ENCODE measurements at places on chromosomes 3 and 15.

- no peak for DNase-seq
Measured at GRCh38 chr15:62793752-62794144, 248.8 kb upstream of the TPM1 start.

DNA sequence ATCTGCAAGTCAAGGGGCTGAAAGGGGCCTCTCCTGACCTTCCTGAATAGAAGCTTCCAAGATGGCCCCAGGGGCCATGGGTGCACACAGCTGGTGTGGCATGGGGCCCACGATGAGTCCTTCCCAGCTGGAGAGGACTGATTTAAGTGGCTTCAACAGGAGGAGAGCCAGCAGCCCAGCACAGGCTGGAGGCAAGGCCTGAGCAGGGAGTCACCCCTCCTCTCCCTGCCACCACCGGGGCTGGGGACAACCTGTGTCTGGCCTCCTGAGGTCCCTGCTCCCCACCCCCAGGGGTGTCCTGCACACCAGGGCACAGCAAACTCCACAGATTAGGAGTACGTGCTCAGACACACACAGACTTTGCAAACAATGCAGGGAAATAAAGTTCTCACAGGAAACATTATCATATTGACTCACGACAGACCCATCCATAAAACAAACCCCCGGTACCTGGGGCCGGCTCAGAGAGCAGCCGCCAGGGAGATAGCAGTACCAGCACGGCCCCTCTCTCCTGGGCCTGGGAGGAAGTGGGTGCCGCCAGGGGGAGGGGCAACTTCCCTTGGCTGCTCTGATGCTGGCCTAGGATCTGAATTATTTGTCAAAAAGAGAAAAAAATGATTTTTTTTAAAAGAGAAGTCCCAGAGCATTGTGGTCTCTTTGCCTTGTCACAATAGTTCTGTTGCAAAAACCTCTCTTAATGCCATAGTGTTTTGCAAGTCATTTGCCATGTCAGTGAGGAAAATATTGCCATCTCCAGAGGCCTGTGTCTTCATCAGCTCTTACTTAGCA lies 21.9 kb upstream of the TSEN2 start:
- no peak for DNase-seq

GRCh38 chr15:61227269-61227949 lies 1.7 kb downstream of the RORA start:
- no peak for DNase-seq

DNA sequence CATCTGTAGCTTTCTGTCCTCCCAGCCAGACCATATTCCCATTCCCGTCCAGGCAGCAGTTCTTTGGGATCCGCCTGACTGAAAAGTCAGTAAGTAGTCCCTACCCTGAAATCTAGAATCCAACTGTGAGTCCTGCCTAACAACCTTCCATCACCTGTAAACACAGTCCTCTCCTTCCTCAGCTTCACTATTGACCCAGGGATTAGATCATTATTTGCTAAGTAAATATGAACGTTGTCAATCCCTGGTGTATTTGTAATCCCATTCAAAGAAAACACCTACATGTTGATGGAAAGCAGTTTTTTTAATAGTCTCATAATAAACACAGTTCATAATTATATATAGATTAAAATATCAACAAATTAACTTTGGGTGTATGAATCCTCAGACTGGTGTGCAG lies 732 bp downstream of the SAXO2 start:
- no peak for DNase-seq

DNA sequence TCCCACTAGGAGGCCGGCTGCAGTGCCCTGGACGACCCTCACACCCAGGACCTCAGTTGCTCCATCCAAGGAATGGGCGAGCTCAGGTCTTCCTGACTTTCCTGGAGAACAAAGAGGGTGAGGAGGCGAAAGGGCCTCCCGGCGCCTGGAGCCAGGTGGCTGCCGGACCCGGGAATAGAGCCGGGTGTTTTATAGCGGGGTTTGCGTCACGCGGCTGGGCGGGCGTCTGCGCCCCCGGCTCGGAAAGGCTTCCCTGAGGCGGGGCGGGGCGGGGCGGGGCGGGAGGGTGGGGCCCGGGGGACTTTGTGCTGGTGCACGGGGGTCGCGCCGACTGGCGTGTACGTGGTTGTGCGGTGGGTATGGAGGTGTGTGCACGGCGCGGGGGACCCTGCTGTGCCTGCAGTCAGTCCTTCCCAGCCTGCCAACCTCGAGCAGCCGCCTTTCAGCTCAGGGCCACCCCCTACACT lies 4.6 kb upstream of the PRKCD start:
- DNase-seq, result no peak

- peak; percentile 45 for DNase-seq
Measured at GRCh38 chr3:186772701-186773417, 10.5 kb upstream of the EIF4A2 start.

DNA sequence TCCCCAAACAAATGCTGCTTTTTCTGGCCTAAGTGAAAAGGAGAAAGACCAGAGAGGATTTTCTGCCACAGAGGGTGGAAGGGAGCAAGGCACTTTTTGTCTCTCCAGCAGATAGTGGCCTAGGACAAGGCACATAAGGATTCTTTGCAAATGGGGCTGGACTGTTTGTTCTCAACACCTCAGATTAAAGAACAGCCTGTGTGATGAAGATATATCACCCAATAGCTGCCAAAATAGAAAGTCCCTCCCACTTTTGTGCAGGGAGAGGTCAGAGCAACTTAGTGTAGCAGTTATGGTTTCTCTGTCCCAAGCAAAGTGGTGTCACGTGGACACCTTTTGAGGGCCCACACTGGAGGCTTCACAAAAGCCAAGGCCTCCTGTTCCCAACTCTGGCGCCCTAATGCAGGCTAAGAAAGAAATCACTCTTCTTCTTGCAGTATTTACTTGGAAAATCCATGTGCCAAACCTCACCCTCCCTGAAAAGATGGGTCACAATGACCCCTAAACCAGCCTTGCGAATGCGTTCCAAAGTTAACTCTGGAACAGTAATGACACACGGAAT lies 84.9 kb downstream of the LRIG1 start:
- no peak for DNase-seq

DNA sequence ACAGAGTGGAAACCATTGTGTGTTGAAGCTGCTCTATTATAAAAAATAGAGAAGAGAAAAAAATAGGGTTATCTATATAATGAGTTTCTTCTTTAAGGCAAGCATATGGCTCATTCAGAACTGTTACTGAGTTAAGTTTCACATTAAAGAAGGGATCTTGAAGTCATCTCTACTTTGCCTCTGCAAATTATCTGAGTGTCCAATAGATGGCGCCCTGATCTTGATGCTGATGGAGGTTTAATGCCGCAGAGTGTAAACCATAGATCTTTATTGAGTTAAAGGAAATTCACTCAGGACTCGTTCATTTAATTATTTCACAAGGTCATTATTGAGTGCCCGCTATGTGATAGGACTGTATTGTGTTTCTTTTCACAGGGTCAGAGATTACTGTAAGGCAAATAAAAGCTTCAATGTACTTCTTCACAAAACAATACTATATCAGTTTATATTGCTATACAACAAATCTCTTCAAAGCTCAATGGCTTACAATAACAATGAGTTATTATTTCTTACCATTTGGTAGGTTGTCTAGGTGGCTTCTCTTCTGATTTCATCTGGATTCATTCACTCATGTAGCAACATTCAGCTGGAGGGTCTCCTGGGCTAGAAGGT lies 171.4 kb downstream of the NSUN3 start:
- no peak for DNase-seq

DNA sequence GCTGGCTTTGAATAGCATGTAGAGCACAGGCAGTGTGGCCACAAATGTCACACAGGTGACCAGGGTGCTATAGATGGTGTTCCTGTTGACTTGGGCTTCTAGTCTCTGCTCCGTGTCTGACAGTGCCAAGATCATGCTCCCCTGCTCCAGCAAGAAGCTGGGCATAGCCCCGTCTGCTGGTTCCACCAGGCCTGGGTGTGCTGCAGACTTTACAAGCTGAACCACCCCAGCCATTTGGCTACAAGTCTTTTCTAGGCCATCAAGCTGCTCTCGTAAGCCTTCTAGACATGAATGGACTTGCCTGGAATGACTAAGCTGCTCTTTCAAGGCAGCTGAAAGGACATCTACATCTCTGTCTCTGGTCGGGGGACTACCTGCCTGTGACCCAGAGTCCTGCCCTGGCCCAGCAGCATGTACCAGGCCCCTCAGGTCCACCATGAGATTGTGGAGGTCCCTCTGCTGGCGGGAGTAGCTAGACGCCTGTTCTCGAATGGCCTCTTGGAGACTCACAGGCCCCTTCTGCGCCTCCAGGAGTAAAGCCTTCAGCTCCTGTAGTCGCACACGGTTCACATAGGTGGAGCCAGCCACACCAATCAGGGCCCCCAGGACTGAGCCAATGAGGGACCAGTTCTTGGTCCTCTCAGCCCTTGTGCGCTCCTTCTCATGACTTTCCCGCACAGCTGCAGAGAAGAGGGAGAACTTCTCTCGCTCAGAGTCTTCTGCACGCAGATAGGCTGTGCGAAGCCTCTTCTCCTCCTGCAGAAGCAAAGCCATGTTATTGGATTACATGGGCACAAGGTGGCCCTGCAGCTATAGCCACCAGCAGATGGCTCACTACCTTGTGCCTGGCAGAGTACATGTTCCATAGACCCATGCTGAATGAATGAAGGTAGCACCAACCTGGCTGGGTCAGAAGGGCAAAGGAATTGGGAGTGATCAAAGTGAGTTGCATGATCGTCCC lies 2.8 kb upstream of the PLXNB1 start:
- DNase-seq, result no peak

GRCh38 chr3:117063930-117064329 lies 354.4 kb downstream of the TUSC7 start:
- DNase-seq, result no peak

DNA sequence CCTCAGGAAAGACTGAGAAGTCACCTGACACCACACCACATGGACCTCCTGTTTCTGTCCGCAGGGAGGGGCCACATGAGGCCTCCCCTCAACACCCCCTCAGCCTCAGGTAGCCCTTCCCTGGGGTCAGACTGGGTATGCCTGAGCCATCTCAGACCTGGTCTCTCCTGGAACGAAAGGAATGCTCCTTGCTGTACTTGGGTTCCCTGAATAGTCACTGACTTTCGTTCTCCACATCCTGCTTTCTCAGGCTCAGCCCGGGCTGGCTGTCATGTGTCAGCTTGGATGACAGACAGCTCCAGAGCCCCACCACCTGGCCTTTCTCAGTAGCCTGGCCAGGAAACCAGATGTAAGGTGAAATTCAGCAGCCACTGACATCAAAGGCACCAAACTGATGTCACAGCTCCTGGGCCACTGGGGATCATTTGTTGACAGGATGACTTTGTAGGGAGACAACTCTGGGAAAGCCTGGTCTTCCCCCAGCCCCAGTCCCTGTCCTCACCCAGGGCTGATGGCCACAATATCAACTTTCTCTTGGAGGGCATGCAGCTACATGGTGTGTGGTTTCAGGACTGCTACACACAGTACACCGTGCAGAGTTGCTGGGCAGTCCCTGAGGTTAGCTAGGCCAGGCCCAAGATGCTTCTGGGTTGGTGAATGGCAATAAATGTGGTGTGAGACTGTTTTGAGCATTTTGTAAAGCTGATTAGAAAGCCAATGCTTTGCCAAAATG lies 141.4 kb upstream of the MRPS22 start:
- no peak for DNase-seq

- no peak for DNase-seq
Measured at GRCh38 chr15:79874242-79874641, 22.6 kb downstream of the MTHFS start.

- DNase-seq, result peak; percentile 9
Measured at GRCh38 chr3:127410137-127410488, 122.3 kb upstream of the PRR20G start.
